Endodermal cell (in vitro differentiated cells): ENCODE measurements at places on chromosomes 7 and 10.

GRCh38 chr7:120996333-120996987 lies 7.9 kb downstream of the CPED1 start:
- no peak for DNase-seq

DNA sequence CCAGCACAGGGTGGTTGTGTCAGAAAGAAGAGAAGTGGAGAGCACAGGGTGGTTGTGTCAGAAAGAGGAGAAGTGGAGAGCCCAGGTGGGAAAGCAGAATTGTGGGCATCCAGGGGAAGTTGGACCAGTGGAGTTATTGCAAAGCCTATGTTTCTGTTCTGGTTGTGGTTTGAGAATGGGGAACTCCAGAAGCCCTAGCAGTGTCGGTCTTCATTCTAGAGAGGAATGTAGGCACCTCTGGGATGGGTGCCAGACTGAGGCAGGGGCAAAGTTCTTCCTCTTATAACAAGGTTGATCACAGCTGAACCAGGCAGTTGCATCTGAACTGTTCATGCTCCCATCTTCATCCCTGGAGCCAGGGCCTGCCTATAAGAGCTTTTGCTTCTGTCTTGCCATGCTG lies 954 bp downstream of the FSCN3 start:
- no peak for DNase-seq

DNA sequence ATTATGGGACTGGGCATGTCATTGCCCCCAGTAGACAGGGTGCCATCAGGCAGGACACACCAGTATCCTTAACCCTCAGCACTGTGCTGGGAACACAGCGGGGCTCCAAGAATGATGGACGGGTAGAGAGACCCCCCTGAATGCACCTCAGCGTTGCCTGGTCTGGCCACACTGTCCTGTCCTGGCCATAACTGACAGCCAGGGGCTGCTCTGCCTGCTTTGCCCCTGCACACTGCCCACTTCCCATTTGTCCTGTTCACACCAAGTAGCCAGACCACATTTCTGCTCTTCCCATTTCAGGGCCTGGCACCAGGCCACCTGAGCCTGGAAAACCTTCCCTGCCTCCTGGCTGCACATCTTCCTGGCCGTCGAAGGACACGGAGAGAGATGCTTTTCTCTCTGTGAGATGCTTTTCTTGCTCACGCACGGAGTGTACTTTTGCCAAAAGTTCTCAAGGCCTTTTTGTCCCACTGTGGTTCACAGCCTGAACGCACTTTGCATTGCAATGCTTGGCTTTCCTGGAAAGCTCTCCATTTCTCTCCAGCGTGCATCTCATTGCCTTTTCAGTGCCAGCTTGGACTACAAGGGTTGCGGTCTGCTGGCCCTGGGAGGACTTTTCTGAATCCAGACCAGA lies 131.0 kb upstream of the EEPD1 start:
- DNase-seq: peak; percentile 26

DNA sequence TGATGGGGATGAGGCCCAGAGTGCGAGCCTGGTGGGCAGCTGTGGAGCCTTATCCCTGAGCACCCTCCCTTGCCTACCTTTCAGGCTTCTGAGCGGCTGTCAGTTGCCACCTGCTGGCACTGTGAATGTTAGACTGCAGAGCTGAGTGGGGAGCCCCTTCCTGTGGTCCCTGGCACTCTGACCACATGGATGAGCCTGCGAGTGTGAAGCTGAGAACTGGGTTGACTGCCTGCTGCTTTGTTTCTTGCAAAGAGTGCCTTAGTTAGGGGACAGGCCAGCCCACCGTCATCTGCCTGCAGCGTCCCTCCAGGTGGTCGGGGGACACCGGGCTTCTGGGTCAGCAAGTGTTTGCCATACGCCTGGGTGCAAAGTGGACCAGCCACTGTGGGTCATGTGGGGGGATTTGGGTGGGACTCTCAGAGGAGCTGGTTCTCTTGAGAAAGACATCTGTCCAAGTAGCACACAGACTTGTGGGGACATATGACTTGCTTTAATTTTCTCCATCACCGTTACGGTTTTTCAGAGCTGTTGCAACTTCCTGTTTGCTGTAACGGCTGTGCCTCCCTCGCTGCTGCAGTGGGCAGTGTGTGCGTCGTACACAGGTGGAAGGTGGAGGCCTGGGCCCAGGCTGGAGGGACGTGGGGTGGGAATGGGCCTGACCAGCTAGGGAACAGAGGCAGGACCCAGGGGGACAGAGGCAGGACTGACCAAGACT lies 13.7 kb downstream of the INPP5A start:
- peak; percentile 57 for DNase-seq
